ENCODE measurements at places on chromosomes 4 and X.
A peak's percentile ranks its signal among the peaks of the same experiment; 100 is the strongest.

DNA sequence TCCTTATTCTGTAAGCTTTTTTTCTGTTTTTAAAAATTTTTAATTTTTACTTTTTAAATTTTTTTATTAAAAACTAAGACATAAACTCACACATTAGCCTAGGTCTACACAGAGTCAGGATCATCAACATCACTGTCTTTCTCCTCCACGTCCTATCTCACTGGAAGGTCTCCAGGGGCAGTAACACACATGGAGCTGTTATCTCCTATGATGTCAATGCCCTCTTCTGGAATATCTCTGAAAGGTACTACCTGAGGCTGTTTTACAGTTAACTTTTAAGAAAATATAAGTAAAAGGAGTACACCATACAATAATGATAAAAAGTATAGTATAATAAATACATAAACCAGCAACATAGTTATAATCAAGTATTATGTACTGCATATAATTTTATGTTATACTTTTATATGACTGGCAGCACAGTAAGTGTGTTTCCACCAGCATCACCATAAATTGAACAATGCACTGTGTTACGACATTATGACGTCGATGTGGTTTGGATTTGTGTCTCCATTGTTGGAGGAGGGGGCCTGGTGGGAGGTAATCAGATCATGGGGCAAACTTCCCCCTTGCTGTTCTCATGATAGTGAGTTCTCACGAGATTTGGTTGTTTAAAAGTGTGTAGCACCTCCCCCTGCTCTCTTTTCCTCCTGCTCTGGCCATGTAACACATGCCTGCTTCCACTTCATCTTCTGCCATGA lies 21.3 kb downstream of the IL15 start:
- no peak for DNase-seq

DNA sequence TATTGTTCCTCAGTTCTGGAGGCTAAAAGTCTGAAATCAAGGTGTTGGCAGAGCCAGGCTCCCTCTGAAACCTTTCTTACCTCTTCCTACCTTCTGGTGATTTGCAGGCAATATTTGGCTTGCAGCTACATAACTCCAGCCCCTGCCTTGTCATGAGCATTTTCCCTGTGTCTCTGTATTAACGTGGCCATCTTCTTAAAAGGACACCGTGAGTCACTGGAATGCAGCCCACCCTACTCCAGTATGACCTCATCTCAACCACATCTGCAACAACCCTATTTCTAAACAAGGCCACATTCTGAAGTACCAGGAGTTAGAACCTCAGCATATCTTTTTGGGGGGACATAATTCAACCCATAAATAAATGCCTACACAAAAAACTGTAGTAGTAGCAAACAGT lies 40.7 kb downstream of the FANCB start:
- peak; percentile 1 for DNase-seq

DNA sequence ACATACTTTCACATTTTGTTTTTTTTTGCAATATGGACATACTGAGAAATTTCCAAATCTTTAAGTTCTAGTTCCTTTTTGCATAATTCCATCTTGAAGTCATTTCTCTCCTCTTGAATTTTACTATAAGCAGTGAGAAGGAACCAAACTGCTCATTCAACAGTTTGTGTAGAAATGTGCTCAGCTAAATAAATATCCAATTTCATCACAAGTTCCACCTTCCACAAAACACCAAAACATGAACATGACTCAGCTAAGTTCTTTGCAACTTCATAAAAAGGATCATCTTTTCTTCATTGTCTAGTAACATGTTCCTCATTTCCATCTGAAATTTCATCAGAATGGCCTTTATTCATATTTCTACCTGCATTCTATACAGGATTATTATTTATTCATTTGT lies 77.3 kb upstream of the FGF13 start:
- DNase-seq = no peak

- DNase-seq = no peak
Measured at GRCh38 chr4:144504883-144505282, 141.1 kb upstream of the HHIP start.

- DNase-seq = no peak
Measured at GRCh38 chr4:38177641-38178391, 217.6 kb downstream of the PTTG2 start.

DNA sequence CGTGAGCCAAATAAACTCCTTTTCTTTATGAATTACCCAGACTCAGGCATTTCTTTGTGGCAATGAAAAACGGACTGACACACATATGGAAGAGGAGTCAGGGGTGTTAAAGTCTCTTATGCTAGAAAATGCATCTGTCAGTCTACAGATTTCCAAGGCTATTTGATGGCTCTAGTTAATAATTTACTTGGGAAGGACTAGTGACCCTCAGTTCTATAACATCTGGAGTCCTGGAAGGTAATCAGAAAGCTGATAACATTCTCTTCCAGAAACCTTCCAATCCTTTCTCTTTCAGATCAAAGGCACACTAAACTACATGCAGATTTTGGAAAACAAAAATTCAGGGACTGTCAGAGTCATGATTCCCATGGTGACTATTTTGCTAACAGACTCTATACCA lies 142.0 kb upstream of the TEX13D start:
- DNase-seq = no peak

GRCh38 chr4:118889312-118889691 lies 648 bp downstream of the SYNPO2 start:
- DNase-seq = no peak

GRCh38 chrX:118964252-118964651 lies 10.2 kb upstream of the LONRF3 start:
- DNase-seq = no peak
